ENCODE measurements at places on chromosomes 7 and 10.
A peak's percentile ranks its signal among the peaks of the same experiment; 100 is the strongest.

GRCh38 chr10:27805180-27805579 lies 59.6 kb upstream of the MKX start:
- DNase-seq: no peak

- DNase-seq: no peak
These were observed 264.9 kb downstream of the SKIDA1 start for GRCh38 chr10:21260506-21261149.

DNA sequence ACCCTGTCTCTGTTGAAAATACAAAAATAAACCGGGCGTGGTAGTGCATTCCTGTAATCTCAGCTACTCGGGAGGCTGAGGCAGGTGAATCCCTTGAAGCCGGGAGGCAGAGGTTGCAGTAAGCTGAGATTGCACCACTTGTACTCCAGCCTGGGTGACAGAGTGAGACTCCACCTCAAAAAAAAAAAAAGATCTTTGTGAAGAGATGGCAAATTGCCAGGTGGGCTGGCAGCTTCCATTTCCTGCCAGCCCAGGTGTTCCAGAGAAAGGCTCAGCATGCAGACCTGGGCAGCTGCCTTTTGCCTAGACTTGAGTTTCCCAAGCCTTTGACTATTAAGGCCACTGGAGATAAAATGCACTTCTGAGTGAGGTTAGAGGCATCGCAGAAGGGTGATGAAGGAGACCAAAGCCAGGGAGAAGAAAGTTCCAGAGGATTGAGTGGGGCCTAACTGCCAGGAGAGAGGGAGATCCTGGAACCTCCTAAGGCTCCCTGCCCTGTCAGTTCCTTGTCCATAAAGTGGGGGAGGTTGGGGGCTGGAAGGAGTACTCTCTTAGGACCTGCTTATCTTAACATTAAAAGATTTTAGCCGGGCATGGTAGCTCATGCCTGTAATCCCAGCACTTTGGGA lies 10.0 kb upstream of the DDIT4 start:
- no peak for DNase-seq

GRCh38 chr10:104349623-104350126 lies 4.0 kb upstream of the CFAP58 start:
- no peak for DNase-seq

DNA sequence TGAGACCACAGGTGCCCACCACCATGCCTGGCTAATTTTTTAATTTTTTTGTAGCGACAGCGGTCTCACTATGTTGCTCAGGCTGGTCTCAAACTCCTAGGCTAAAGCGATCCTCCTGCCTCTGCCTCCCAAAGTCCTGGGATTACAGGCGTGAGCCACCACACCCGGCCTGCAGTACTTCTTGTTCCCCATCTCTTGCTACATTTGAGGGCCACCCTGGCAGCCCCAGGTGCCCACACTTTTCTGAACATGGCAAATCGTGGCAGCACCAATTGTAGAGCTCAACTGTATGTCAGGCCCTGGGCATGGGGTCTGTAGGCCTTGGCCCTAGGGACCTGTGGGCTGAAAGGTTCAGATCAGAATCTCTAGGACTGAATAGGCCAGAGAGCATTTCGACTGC lies 25.1 kb upstream of the LIMK1 start:
- no peak for DNase-seq

GRCh38 chr10:66833861-66834260 lies 92.0 kb upstream of the LRRTM3 start:
- no peak for DNase-seq

DNA sequence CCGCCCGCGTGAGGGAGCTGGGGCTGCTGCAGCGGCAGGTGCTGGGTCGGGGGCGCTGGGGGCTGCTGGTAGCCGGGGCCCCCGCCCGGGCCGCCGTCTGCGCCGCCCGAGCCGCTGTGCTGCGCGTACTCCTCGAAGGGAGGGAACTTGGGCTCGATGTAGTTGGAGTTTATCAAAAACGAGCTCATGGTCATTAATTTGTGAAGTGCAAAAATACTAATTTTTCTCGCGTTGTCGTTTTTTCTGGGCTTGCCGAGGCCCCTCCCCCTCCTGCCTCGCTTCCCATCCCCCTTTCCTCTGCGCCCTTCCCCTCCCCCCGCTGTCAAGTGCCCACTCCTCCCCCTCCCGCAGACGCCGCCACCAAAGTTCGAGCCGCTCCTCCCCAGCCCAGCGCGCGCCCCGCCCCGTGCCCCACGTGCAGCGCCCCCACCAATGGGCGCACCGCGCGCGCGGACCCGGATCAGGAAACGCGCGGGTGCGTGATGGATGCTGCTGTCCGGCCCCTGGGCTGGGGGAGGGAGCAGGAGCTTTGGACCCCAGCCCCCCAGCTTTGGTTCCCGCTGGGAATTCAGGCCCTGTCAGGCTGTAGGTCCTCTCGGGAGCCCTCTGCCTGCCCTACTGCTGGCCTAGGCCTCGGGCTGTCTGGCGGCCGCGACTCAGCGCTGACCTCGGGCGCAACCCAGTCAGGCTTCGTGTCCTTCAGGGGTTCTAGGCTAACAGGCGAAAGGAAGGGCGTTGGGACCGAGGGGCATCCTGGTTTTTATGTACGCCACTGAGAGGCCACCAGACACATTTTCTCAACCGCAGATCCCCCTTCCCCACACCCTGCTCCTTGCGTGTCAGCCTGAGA lies at the start of gene HOXA4:
HOXA4 (minus strand) TSS at position 218 of the 850 bp plus-strand sequence; CDS start at position 194, 24 bp downstream.
- peak; percentile 78 for DNase-seq

DNA sequence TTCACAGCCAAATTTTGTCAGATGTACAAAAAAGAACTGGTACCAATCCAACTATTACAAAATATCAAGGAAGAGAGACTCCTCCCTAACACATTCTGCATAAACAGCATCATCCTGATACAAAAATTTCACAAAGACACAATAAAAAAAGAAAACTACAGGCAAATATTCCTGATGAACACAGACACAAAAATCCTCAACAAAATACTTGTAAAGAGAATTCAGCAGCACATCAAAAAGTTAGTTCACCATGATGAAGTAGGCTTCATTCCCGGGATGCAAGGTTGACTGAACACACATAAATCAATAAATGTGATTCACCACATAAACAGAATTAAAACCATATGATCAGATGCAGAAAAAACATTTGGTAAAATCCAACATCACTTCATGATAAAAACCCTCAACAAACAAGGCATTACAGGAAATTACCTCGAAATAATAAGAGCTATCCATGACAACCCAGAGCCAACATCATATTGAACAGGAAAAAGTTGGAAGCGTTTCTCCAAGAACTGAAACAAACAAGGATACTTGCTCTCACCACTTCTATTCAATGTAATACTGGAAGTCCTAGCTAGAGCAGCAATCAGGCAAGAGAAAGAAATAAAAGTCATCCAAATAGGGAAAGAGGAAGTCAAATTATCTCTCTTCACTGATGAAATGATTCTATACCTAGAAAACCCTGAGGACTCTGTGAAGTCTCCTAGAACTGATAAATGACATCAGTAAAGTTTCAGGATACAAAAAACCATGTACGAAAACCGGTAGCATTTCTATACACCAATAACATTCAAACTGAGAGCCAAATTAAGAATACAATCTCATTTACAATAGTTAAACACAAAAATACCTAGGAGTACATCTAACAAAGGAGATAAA lies 223.1 kb downstream of the REEP3 start:
- DNase-seq: no peak

DNA sequence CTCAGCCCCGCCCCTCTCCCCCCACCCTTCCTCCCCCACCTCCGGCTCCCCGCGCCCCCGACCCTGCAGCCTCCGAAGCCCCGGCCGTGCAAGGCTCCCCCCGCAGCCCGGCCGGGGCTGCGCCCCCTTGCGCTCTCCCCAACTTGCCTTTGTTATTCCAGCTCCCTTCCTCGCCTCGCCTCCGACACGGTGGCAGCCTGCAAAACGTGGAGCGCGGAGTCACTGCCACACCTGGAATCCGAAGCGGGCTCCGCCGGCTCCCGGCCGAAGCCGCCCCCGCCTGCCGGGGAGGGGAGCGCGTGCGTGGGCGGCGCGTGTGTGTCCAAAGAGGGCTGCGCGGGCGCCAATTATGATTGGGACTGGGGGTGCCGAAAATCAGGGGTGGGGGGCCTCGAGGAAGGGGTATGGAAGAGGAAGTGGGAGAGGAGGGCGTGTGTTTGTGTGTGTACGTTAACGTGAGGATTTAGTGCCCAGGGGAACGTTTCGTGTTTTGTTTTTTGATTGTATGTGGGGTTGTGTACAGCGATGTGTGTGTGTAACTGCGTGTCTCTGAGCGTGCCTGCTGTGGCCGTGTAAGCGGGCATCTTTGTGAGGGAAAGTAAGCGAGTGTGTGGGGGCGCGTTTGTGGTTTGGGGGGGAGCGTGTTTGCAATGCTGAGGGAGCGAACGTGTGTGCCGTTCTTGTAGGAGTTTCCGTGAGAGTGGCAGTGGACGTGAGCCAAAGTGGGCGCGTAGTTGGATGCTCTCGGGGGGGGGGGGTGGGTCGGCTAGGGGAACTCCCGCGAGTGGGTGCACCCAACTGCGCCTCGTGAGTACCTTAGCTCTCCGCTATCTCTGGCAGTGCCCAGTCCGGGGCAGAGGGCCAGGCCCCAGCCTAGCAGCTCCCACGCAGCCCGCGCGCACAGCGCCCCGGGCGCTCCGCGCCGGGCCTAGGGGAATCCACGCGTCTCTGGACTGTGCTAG lies 1.2 kb upstream of the ZMIZ1 start:
- DNase-seq: no peak

DNA sequence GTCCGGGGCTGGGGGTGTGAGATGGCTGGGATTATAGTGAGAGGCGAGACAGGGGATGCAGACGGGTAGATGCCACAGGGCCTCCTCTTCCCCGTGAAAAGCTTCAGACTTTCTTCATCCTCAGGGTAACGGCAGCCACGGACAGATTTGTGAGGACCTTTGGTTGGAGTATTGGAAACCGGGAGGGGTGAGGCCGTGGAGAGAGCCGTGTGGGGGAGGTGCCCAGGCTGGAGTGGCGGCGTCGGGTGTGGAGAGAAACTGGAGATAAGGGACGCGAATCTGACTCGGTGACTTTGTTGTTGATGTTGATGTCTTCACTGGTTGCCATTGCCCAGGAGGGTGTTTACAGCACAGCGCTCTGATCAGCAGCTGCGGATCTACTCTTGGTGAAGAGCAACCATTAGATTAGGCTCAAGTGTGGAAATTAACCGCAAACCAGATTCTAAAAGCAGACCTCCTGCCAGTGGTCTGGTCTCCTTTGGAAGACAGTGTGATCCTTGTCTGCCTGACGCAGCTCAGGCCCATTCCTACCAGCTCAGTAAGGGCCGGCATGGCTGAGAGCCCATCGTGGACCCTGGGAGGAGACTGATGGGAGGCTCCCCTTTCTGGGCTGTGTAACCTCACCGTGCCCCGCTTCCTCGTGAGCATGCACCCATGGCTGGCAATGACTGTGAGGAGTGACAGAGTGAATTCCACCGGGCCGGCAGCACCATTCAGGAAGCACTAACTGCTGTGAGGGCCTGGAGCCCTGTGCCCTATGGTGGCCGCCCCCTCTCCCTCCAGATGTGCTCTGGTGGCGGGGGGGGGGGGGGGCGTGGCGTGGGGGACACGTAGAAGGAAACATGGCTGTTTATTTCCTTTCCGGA lies 90.3 kb downstream of the INPP5A start:
- DNase-seq: no peak

DNA sequence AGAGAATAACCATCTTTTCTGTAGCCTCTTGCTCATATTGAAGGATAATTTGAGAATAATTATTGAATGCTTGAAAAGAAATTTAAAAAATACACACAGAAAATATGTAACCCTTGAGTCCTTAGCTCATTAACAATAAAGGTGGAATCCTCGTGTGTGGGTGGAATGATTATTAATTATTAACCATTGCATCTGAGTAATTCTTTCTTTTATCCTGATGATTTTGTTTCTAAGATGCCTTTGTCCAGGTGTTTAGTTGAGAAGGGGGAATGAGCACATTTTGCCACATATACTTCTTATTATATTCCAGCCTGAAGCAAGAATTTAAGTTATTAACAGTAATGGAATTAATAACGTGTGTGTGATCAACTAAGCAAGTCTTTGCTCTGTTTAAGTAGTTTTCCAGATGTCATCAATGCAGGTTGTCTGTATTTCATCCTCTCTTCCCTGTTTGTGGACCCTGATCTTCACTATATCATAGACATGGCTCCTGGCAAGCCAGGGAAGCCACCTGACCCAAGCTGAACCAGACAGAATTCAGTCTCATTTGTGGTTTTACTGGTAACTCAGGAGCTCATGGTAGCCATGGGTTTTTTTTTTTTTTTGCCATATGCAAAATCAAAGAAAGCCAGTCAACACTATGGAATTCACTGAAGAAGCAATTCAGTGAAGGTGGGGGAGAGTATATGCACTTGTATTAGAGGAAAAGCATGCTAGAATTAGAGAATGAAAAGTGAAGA lies 144.3 kb downstream of the KIF20B start:
- DNase-seq: no peak

- DNase-seq: peak; percentile 32
These were observed 53.2 kb upstream of the FAM3C start for GRCh38 chr7:121449329-121449728.

- DNase-seq: no peak
These were observed 112.3 kb downstream of the JCAD start for GRCh38 chr10:29946953-29947700.

GRCh38 chr7:118449797-118450567 lies 225.5 kb downstream of the ANKRD7 start:
- DNase-seq: no peak

GRCh38 chr10:128178302-128178958 lies 52.2 kb upstream of the MKI67 start:
- no peak for DNase-seq

- no peak for DNase-seq
These were observed 108.6 kb downstream of the TMEM130 start for GRCh38 chr7:98761225-98761624.

- DNase-seq: no peak
These were observed 23.9 kb downstream of the SLC25A40 start for GRCh38 chr7:87852306-87852705.

- DNase-seq: no peak
These were observed 2.6 kb upstream of the PLCE1 start for GRCh38 chr10:93991114-93991513.

GRCh38 chr10:119007211-119007574 lies 22.3 kb upstream of the NANOS1 start:
- DNase-seq: no peak

GRCh38 chr7:66905278-66905677 lies 15.7 kb upstream of the TMEM248 start:
- no peak for DNase-seq

DNA sequence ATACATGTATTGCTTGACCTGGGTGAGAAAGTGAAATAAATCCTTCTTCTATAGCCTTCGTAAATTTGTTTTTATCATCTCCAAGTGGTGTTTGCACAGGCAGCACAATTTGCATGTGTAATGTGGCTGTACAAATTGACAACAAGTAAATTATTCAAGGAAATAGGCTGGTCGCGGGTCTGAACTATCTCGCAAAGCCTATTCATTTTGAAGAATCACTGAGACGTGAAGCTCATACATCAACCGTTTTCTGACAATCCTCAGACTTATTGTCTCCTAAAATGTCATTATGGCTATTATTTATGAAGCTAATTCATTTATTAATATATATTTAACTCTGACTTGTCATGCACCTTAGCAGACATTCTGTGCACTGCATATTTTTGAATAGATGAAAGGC lies 16.2 kb upstream of the FAM204A start:
- no peak for DNase-seq

GRCh38 chr10:131043039-131043691 lies 268.4 kb downstream of the TCERG1L start:
- no peak for DNase-seq

GRCh38 chr10:65847436-65848230 lies 1078.2 kb upstream of the LRRTM3 start:
- DNase-seq: no peak

All from SW 1271 (cell line).